ENCODE measurements at places on chromosomes 11 and 22.

DNA sequence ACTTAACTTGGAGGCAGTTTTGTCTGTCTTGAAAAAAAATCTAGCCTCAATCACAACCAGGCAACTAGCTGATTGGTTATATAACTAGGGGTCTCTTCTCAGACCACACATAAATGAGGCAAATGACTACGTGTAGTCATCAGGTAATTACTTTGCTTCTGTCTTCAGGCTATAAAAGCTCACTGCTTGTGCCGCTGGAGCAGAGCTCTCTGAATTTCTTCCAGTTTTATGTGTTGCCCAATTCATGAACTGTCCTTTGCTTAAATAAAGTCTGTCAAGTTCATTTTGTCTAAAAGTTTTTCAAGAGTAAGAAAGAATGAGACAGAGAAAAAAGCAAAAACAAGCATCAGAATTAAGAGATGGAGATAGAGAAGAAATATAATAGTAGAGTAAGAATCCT lies 93.4 kb downstream of the MUC15 start:
- DNase-seq: no peak

- no peak for DNase-seq
These were observed 6.4 kb upstream of the MFRP start for GRCh38 chr11:119352857-119353260.

- DNase-seq: no peak
These were observed 2.1 kb downstream of the VSIG2 start for GRCh38 chr11:124749912-124750311.

- DNase-seq: no peak
These were observed 10.7 kb downstream of the TSPAN18 start for GRCh38 chr11:44737245-44738085.

DNA sequence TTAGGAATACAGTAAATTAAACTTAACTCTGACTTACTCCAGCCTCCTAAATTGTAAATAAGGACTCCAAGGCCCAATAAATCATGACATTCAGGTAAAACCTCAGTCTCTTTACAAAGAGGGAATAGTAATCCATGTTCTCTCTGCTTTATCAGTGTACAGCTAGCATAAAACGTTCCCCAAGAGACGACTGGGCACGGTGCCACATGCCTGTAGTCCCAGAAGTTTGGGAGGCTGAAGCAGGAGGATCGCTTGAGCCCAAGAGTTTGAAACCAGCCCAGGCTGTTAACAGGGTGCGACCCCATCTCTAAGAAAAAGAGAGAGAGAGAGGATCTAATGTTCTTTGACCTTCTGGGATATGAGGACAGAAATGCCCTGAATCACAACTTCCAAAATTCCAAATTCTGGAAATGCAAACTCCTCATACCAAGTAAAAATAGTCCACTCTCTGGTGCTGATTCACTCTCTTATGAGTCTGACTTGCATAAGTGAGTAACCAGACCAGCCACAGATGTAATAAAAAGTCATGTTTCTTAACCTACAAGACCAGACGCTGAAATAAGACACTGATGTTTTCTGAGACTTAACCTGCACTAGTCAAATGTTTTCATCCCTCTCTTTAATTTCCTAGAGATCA lies 25.5 kb downstream of the NNMT start:
- DNase-seq: no peak

DNA sequence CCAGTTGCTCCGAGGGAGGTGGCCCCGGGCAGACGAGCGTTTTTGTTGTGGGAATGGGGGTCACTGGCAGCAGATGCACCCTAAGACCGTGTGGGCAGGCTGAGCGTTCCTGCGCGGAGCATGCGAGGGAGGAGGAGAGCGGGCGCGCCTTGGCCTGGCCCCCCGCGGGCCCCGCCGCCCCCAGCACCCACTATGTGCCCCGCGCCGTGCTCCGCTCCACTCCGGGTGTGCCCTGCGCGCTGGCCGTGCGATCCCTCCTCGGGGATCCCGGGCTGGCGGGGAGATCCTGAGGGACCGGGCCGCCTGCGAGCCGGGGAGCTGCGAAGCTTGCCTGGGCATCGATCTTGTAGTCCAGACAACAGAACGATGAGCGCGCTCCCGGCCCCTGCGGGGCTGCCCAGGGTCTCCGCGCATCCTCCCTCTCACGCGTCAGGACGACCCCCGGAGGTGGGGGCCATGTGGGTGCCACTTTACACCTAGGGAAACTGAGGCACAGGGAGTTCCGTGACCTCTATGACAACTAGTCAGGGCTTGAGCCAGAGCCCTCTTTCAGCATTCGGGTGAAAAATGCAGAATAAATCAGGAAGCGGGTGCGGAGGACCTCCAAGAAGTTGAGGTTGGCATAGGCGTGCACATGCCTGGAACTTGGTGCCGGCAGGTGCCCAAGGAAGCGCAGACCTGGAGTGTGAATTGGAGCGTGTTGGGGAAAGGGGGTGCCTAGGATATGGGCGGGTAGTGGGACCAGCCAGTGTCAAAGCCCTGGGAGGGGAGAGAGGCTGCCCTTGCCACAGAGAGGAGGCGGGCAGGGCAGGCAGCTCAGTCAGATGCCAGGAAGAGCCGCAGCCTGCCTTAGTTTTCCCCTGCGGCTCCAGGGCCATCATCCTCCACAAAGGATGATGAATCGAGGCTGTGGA lies 1.3 kb upstream of the KMT5B start:
- no peak for DNase-seq

- no peak for DNase-seq
These were observed 7.6 kb downstream of the POU2AF2 start for GRCh38 chr11:111253131-111253530.

DNA sequence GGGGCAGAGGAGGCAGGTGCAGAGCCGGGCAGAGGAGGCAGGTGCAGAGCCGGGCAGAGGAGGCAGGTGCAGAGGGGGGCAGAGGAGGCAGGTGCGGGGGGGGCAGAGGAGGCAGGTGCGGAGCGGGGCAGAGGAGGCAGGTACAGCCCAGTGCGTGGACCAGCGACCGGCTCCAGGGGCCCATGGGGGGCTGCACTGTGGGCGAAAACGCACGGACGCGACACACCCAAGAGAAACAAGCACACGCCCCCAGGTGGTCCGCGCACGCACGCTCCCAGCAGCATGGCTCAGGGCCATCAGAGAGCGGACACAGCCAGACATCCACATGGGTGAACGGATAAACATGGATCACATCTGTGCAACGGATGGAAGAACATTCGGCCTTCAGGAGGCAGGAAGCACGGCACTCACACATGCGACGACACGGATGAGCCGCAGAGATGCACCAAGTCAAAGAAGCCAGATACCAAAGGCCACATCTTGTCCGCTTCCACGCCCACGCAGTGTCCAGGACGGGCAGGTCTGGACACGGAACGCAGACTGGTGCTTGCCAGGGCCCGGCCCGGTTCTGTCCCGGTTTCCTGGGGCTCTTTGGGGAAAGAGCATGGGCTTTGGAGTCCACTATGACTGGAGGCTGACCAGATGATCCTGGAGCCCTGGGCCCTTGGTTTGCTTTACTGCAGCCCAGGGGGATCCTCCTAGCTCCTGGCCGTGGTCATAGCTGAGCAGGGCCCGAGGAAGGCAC lies 21.8 kb downstream of the OSBPL5 start:
- DNase-seq: no peak

DNA sequence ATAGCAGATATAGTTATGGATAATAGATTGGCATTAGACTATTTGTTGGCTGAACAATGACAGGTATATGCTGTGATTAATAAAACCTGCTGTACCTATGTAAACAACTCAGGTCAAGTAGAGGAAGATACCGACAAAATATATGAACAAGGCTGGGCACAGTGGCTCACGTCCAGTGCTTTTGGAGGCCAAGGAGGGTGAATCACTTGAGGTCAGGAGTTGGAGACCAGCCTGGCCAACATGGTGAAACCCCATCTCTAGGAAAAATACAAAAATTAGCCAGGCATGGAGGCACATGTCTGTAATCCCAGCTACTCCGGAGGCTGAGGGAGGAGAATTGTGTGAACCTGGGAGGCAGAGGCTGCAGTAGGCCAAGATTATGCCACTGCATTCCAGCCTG lies 14.0 kb upstream of the CHKA start:
- DNase-seq: no peak

DNA sequence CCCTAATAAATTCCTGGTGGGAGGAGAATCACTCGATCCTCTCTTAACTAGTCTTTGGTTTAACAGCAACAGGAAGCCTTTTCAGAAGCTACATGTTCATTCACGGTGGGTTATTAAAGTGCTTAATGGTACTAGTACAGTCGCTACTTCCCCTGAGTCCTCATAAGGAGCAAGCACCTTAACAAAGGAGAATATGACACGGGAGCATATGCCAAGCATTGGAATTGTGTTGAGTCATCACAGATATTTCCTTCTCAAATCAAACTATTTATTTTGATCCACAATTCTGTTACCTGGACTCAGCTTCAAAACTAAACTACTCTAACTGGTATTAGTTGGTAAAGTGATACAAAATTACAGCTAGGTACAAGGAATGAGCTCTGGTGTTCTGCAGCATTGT lies 177.5 kb upstream of the CTSC start:
- DNase-seq: no peak

GRCh38 chr11:104165014-104165413 lies 1.1 kb upstream of the PDGFD start:
- DNase-seq: no peak

DNA sequence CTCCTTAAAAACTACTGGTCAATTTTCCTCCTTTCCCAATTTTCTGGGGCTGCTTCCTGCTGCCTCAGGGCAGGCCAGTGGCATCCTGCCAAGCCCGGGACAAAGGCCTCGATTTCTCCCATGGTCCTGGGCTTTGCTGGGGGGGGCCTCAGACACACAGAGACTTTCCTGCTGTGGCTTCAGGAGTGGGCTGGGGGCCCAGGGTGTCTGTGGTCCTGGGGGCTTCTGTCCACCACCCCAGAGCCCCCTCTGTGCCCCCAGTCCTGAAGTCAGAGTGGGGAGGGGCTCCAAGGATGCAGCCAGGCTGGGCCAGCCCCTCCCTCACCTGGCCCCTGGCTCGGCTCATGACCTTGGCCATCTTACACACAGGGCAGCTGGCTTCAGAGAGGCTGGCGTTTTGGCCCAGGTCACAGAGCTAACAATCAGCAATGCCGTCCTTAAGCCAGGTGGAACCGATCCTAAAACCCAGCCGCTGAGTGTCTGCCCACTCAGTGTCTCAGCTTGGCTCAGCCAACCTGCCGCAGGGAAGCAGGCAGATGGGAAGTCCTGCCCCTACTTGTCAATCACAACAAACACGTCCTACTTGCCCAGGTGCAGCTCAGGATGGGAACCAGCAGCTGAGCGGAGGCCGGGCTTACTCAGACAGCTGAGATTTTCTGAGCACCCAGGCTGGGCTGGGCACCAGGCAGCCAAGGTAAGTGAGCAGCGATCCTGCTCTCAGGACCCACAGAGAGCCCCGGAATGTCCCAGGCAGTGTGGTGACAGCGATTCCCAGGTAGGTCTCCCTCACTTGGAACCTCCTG lies 34.6 kb downstream of the OSBPL5 start:
- no peak for DNase-seq

DNA sequence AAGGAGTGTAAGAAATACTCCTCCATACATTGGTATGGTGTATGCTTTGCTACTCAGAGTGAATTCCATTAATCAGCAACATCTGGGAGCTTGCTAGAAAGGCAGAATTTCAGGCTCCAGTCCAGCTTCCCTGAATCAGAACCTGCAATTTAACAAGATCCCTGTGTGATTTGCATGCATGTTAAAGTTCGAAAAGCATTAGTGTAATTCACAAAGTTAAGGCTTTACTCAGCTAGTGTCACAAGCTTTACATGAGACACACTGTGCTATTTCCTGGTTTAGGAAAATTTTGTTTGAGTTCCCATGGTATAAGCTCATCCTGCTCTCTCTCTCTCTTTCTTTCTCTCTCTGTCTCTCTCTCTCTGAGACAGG lies 37.0 kb upstream of the HEPHL1 start:
- DNase-seq: no peak

- DNase-seq: no peak
These were observed 47.6 kb upstream of the OLFML1 start for GRCh38 chr11:7437696-7438095.

DNA sequence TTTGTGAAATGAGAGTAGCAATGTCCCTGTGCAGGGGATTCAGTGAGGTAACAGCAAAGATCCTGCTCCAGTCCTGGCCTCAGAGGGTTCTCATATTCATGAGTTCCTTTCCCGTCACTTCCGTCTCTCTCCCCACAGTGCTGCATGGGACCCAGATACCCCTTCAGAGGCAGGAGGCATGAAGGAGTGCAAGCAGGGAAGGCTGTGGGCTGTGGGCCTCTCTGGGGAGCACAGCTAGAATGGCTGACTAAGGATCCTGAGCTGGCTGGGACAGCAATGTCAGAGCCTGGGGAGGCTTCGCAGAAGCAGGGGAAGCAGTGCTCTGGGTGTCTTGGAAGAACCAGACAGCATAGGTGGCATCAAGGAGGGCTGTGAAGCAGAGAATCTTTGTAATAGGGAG lies 13.0 kb downstream of the PKNOX2 start:
- DNase-seq: no peak

GRCh38 chr11:44611687-44612434 lies 46.4 kb downstream of the CD82 start:
- no peak for DNase-seq

GRCh38 chr11:43555186-43555585 lies 125.4 kb upstream of the HSD17B12 start:
- DNase-seq: no peak

DNA sequence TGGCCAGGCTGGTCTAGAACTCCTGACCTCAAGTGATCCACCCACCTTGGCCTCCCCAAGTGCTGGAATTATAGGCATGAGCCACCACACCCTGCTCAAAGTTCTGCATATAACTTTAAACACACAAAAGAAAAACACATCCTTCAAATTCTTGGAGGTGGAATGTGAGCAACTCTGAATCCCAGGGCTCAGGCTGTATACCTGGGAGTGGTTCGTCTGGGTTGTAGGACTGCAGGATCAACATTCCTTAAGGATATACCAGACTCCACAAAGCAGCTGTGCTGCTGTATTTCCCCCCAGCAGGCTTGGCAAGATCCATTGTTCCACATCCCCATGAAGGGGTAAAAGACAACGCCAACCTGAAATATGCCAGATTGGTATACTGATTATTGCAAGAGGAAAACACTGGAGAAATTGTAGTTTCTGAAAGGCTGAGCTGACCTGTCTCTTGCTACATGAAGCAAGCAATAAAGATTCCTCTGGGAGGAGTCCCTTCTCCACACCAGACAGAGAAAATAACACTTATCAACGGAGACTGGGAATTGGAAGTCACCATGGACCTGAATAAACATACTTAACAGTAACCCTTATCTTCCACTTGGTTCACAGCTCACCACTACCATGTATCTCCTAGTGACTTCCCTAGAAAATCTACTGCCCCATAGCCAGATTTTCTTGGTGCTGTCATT lies 12.2 kb upstream of the RPS3 start:
- no peak for DNase-seq

DNA sequence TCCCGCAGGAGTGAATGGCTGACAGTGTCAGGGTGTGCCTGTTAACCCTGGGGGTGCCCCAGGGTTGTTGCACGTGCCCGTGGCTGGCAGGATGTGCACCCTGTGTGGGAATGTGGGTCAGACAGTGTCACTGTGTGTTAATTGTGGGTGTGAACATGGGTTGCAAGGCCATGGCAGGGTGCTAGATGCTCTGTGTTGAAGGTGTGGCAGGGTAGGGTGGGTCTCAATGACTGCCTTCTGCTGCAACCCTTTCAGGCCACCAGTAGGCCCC lies 8.3 kb downstream of the RIN1 start:
- no peak for DNase-seq
